Progenitor cell of endocrine pancreas (in vitro differentiated cells): ENCODE measurements at places on chromosomes 3 and 15. TPM values are rescaled to one million over a fixed set of nuclear protein-coding genes. Genes with fewer than 3 reads are reported as not detected.

GRCh38 chr15:31329640-31330010, 3.0 kb downstream of the KLF13 start:
- no peaks in the 10 kb centered on the region for H3K36me3 ChIP-seq
- peak overlapping the region; percentile 52 for H3K27ac ChIP-seq
- H3K27me3 ChIP-seq, result peaks cover 3% of the 10 kb centered on the region
- no peak for DNase-seq

GRCh38 chr3:151816091-151816604, 2.2 kb downstream of the AADAC start:
- no peak overlapping the region for H3K4me3 ChIP-seq
- H3K27me3 ChIP-seq, result no peaks in the 10 kb centered on the region
- no peaks in the 10 kb centered on the region for H3K36me3 ChIP-seq
- peaks cover 16% of the 10 kb centered on the region for H3K4me1 ChIP-seq
- peak overlapping the region; percentile 46 for H3K27ac ChIP-seq

DNA sequence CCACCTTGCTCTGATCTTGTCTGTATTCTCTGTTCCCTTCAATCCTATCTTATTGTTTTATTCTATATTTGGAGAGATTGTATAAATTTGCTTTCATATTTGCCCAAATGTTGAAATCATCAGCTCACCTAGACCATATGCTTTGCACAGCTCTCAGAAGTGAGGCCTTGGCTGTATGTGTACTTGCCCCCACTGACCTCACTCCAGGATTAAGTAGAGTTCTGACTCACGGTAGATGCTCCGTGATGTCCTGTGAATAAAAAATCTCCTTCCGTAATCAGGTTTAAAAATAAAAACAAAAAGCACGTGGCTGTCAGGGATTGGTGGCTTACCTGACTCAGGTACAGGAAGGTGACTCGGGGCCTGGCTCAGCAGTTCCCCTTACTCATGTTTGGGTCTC, 162.2 kb downstream of the RYR3 start:
- no peaks in the 10 kb centered on the region for H3K36me3 ChIP-seq
- no peaks in the 10 kb centered on the region for H3K27me3 ChIP-seq
- no peak overlapping the region for H3K4me3 ChIP-seq
- no peak for DNase-seq
- H3K4me1 ChIP-seq, result no peaks in the 10 kb centered on the region
- H3K27ac ChIP-seq, result no peak overlapping the region

FAIM gene
- 24.1 and 24.6 TPM in 2 replicates for total RNA-seq

MEX3B gene
- 21.9 and 22.4 TPM in 2 replicates for total RNA-seq

TRAK1 gene
- 53.8 and 55.5 TPM in 2 replicates for total RNA-seq

- peaks cover 35% of the 10 kb centered on the region for H3K27me3 ChIP-seq
- H3K4me1 ChIP-seq, result peaks cover 7% of the 10 kb centered on the region
- DNase-seq, result no peak
Observed at GRCh38 chr3:183163563-183163962, 1.0 kb upstream of the LAMP3 start.

TRIM42 gene
- total RNA-seq, result not detected in 2 replicates

- no peak overlapping the region for H3K27ac ChIP-seq
- H3K27me3 ChIP-seq, result no peaks in the 10 kb centered on the region
- H3K4me1 ChIP-seq, result no peaks in the 10 kb centered on the region
Observed at GRCh38 chr3:33420966-33421365, 19.2 kb downstream of the UBP1 start.

DNA sequence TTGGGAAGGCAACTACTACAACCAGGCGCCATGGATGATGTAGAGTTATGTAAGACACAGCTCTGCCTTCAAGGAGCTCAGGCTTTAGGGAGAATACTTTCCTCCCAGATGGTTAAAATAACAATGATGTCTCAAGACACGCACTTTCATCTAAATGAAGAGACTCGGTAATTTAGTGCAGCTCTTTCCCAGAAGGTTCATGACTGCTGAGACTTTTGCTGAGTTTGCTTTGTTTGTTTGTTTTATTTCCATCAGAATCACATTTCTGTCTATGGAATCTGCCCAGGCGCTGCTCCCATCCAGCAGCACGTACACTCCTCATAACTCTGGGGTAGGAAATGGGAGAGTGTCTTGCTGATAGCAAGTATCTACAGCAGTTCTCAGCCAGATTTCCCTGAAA, 33.9 kb upstream of the MEX3B start:
- no peaks in the 10 kb centered on the region for H3K4me1 ChIP-seq
- no peak overlapping the region for H3K4me3 ChIP-seq
- no peak overlapping the region for H3K27ac ChIP-seq
- no peaks in the 10 kb centered on the region for H3K36me3 ChIP-seq
- H3K27me3 ChIP-seq, result peaks cover 12% of the 10 kb centered on the region
- DNase-seq, result no peak

- no peak overlapping the region for H3K4me3 ChIP-seq
- H3K4me1 ChIP-seq, result no peaks in the 10 kb centered on the region
- DNase-seq, result no peak
- no peaks in the 10 kb centered on the region for H3K36me3 ChIP-seq
- H3K27ac ChIP-seq, result no peak overlapping the region
Observed at GRCh38 chr3:152818027-152818426, 16.9 kb upstream of the P2RY1 start.

- H3K36me3 ChIP-seq, result no peaks in the 10 kb centered on the region
- no peaks in the 10 kb centered on the region for H3K27me3 ChIP-seq
- H3K4me3 ChIP-seq, result no peak overlapping the region
- no peaks in the 10 kb centered on the region for H3K4me1 ChIP-seq
- DNase-seq, result no peak
- H3K27ac ChIP-seq, result no peak overlapping the region
Observed at GRCh38 chr15:24067733-24068501, 380.8 kb upstream of the NDN start.
